Activated B cell treated with CpG ODN at 0.5 μM for 24 hours (primary cell): ENCODE measurements at places on chromosomes 13 and 19.

- DNase-seq, result no peak
Measured at GRCh38 chr13:110433014-110433413, 125.9 kb downstream of the COL4A2 start.

- no peak for DNase-seq
Measured at GRCh38 chr19:19493841-19494546, 21.4 kb downstream of the TSSK6 start.

- DNase-seq, result no peak
Measured at GRCh38 chr13:98751861-98752466, 508 bp downstream of the SLC15A1 start.

DNA sequence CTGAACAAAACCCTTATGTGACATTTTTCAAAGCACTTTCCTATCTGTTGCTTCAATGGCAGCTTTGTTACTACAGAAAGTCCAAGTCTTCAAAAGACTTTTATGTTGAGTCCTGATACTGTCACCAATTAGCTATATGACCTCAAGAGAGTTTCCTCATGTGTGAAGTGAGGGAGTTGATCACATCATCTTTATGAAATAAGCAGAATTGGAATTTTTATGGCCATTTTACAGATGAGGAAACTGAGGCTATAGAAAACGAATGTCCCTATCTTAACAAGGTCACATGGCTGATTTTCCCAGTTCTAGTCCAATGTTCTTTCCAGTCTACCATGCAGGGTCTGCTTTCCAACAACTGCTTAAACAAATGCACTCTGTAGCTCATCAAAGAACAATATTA is 2.6 kb downstream of the TNFRSF19 start:
- no peak for DNase-seq

GRCh38 chr13:104592545-104593250 is 1526.5 kb upstream of the SLC10A2 start:
- no peak for DNase-seq

GRCh38 chr13:20363172-20363571 is 131.1 kb upstream of the GJB6 start:
- DNase-seq, result no peak

GRCh38 chr19:34888091-34888490 is 38.6 kb upstream of the ZNF30 start:
- DNase-seq, result no peak

DNA sequence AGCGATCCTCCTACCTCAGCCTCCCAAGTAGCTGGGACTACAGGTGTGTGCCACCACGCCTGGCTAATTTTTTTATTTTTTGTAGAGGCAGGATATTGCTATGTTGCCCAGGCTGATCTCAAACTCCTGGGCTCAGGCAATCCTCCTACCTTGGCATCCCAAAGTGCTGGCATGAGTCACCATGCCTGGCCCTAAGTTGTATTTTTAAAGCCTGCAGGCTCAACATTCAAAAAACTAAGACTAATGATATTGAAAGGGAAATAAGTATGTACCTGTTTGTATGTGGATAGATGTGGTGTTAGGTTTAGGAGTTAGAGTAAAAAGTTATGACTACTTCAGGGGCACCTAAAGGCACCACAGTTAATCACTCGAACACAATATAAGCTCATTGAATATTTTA is 5.4 kb upstream of the IPO5 start:
- DNase-seq, result no peak

GRCh38 chr19:28396287-28396831 is 816.6 kb downstream of the UQCRFS1 start:
- DNase-seq, result no peak

- DNase-seq, result no peak
Measured at GRCh38 chr13:39909634-39910033, 254.2 kb downstream of the COG6 start.

DNA sequence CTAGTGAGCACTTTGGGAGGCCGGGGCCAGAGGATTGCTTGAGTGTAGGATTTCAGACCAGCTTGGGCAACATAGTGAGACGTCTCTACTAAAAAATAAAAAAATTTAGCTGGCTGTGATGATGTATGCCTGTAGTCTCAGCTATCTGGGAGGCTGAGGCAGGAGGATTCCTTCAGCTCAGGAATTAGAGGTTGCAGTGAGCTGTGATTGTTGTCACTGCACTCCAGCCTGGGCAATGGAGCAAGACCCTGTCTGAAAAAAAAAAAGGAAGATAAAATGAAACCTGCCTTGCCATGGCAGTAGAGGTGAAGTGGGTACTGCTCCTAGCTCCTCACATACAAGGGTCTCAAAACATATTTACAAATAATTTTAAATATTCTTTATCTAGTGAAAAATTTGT is 7.4 kb downstream of the UCHL3 start:
- DNase-seq, result no peak

GRCh38 chr13:97382276-97382675 is 51.7 kb upstream of the RAP2A start:
- DNase-seq, result no peak

DNA sequence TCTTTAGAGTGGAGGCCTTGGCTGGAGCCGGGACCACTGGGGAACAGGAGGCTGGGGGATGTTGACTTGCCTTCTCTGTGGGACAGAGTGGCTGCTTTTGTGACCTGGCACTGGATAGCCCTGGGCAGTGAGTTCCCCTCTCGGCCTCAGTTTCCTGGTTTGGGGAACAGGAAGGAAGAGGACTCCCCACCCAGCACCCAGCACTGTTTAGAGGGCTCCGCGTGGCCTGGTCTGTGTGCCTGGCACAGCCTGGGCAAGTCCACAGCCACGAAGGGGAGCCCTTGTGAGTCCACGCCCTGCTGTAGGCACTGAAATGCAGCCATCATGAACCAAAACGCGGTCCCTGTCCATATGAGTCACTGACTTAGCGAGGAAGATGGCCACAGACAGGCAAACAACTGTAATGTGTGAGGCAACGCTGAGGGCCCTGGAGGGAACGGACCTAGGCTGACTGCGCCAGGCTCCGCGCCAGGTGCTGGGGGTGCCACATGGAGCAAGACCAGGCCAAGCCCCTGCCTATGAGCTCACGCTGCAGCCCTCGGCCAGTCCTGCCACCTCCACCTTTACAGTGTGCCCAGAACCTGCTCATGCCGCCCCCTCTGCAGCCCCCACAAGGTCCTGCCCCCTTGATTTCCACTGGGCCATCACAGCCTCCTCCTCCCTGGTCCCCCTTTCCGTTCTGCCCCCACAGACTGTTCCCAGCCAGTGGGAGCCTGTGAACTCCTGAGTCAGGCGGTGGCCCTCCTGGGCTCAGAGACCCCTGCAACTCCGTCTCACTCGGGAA is 35.5 kb downstream of the PAK4 start:
- no peak for DNase-seq

DNA sequence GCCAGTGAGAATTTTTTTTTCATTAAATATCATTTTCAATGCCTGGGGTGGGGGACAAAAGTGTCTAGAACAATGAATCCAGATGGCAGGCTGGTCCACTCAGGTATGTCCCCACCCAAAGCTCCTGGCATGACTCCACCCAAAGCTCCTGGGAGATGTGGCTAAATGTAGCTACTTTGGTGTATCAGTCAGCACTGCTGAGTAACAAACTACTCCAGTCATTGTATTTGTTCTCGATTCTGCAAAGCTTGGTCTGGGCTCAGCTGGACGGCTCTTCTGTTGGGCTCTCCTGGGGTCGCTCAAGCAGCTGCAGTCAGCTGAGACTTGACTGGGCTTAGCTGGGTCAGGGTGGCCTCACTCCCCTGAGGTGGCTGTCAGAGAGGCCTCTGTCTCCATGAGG is 48.5 kb downstream of the CELF5 start:
- no peak for DNase-seq

DNA sequence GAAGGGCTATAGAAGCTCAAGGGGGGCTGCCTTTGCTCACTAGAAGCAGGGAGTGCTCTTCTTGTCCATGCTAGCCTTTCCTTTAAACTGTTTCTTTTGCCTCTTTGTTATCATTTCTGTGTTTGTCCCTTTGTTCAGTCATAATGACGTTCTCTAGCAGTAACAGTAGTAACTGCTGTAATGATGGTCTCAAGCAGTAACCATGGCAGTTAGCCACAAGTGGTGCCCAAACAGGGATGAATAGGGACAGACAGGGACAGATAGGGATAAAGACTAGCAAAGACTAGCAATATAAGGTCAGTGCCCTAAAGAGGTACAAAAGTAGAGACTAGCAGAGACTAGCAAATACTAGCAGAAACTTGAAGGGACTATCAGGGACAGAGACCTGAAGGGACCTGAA is 869.0 kb upstream of the PRR20A start:
- DNase-seq, result no peak
